Hepatocyte (in vitro differentiated cells): ENCODE measurements at places on chromosomes 6 and 20. TPM values are rescaled to one million over a fixed set of nuclear protein-coding genes. Genes with fewer than 3 reads are reported as not detected.

The VNN1 gene
- 1.2 and 1.4 TPM in 2 replicates for total RNA-seq

The PRIM2 gene
- total RNA-seq = 15.0 and 17.3 TPM in 2 replicates

The ZSCAN16 gene
- 4.1 and 4.3 TPM in 2 replicates for total RNA-seq

The RAB44 gene
- not detected in 2 replicates for total RNA-seq

The RGS17 gene
- total RNA-seq = 0.24 and 0.97 TPM in 2 replicates

The TREML2 gene
- total RNA-seq = 0.24 and 0.40 TPM in 2 replicates

The TRIM38 gene
- 7.9 and 8.6 TPM in 2 replicates for total RNA-seq

The TUBB2B gene
- total RNA-seq = 72.0 and 72.2 TPM in 2 replicates

The NELFE gene
- total RNA-seq = 70.1 and 78.2 TPM in 2 replicates

The RHAG gene
- not detected in 2 replicates for total RNA-seq

The SIRPD gene
- not detected in 2 replicates for total RNA-seq

The SNHG17 gene
- total RNA-seq = 7.5 and 8.5 TPM in 2 replicates

The DLL1 gene
- 2.5 and 3.3 TPM in 2 replicates for total RNA-seq

The SLC24A3 gene
- total RNA-seq = 1.0 and 1.7 TPM in 2 replicates

The ADTRP gene
- 9.8 and 10.0 TPM in 2 replicates for total RNA-seq

The EEF1E1 gene
- 36.5 and 47.8 TPM in 2 replicates for total RNA-seq

The MCHR2 gene
- total RNA-seq = 0.27 TPM in 1 of 2 replicates, not detected in the other

The ZNF318 gene
- total RNA-seq = 13.4 and 14.4 TPM in 2 replicates

The RAMACL gene
- 1.1 and 1.6 TPM in 2 replicates for total RNA-seq

The NOTCH4 gene
- 3.6 and 5.0 TPM in 2 replicates for total RNA-seq

The MYT1 gene
- total RNA-seq = 0.03 and 0.08 TPM in 2 replicates

The DLK2 gene
- 0.33 and 0.60 TPM in 2 replicates for total RNA-seq

The HSPA1B gene
- total RNA-seq = 172 and 177 TPM in 2 replicates

The VIP gene
- not detected in 2 replicates for total RNA-seq

The SUN5 gene
- total RNA-seq = not detected in 2 replicates

The IRF4 gene
- 0.23 and 0.44 TPM in 2 replicates for total RNA-seq

The HEY2 gene
- 0.47 and 0.80 TPM in 2 replicates for total RNA-seq
